Activated CD8-positive, alpha-beta memory T cell treated with anti-CD3 and anti-CD28 coated beads for 48 hours (primary cell): ENCODE measurements at places on chromosomes 5 and 9.

DNA sequence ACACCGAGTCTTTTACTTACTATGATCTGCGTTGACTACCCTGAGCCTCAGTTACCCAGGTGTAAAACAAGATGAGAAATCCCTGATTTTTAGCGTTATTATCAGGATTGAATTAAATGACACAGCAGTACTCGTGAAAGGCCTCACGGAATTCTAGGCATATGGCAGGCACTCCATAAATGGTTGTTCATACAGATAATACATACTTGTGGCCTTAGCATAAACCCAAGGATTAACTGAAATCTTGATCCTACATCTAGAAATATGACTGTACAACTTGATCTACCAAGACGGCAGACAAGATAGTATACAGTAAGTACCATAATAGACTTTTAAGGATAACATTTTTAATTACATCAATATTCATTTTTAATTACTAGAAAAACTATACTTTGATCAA lies 409.8 kb downstream of the BNC2 start:
- no peak for DNase-seq

- DNase-seq = no peak
Measured at GRCh38 chr5:41638685-41639084, 128.3 kb upstream of the PLCXD3 start.

DNA sequence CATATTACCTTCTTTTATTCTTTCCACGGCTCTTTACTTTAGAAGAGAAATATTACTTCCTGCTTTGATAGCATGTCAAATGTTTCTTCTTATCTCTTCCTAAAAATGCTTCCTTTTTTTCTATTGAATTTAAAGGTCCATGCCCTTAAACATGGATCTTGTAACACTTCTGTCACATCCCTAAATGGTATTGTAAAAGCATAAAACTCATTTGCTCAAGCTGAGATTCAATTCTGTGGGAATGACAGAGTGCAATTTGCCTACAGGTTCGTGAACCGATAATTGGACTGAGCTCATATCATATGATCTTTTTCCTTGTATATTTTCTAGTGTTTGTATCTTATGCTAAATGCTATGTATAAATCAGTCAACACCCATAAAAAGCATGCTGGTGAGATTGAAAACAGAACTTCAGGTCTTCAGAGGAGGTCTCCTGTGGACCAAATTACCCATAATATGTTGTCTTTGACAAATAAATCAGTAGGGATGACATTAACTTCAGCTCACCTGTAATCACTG lies 429.3 kb downstream of the TMEM232 start:
- DNase-seq = no peak

DNA sequence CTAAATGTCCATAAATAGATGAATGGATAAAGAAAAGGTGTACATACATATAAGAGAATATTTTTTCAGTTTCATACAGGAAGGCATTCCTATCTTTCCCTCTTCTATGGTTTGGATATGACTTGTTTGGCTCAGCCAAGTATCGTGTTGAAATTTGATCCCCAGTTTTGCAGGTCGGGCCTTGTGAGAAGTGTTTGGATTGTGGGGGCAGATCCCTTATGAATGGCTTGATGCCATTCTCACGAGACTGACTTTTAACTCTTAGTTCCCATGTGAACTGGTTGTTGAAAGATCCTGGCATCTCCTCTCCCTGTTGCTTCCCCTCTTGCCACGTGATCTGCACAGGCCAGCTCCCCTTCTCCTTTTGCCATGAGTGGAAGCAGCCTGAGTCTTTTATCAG lies 421.1 kb upstream of the FTMT start:
- DNase-seq = no peak

- DNase-seq = no peak
Measured at GRCh38 chr9:127163409-127163808, 41.0 kb upstream of the ANGPTL2 start.

DNA sequence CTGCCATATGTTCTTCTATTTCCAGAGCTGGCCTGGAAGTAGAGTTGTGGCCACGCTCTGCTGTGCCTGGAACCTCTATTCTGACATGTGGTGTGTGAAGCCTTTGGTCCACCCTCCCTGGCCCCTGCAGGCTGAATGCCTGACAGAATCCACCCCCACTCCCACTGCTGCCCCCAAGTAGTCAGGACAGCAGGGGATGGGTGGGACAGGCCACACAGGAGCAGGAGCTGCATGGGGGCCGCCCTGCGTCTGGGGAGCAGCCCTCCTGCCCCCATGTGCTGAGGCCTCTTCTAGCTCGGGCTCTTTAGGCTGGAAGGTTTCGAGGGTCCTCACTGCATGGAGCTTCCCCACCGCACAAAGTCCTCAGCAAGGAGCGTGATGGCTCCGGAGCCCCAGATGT lies 32.6 kb upstream of the IRX4 start:
- no peak for DNase-seq

DNA sequence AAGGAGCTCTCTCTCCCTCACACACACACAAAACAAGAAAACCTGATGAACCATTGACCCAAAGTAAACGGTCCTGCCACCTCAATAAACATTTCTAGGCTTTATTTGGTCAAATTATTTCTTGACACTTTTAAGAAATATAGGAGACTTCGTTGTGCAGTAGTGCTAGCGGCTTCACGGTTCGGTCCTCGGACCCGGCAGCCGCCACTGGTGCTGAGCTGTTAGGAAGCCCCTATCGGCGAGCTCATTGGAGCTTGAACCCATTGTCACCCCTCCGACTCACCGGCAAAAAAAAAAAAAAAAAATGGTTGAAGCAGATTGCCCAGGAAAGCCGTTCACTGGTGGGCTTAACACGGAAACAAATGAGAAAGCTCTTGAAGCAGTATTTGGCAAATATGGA lies 1695.6 kb upstream of the ACO1 start:
- no peak for DNase-seq

DNA sequence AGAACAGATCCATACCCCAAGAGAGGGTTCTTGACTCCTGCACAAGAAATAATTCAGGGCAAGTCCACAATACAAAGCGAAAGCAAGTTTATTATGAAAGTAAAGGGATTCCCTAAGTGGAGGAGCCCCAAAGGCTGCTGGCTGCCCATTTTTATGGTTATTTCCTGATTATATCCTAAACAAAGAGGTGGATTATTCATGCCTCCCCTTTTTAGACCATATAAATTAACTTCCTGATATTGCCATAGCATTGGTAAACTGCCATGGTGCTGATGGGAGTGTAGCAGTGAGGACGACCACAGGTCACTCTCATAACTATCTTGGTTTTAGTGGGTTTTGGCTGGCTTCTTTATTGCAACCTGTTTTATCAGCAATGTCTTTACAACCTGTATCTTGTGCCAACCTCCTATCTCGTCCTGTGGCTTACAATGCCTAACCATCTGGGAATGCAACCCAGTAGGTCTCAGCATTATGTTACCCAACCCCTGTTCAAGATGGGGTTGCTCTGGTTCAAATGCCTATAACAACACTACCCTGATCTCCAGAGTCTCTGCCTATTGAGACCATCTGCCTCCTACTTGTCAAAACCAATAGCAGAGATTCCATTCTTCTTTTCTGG lies 154.4 kb upstream of the GRAMD2B start:
- DNase-seq = no peak

DNA sequence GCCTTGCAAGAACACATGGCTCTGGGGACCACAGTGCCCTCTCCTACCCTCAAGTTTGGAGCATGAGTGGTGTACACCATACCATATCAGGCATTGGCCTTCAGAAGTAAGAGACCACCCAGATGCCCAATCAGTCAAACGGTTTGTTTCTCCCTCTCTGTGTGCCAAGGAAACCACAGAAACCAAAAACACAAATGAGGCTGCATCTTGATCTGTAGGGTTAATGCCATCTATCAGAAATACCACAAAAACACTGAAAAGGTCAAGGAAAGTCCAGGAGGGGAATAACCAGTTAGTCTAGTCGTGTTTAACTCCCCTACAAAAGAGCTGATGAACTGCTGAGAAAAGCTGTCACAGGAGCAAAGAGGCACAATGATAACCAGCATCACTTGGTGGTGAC lies 78.4 kb downstream of the INSYN2B start:
- no peak for DNase-seq

DNA sequence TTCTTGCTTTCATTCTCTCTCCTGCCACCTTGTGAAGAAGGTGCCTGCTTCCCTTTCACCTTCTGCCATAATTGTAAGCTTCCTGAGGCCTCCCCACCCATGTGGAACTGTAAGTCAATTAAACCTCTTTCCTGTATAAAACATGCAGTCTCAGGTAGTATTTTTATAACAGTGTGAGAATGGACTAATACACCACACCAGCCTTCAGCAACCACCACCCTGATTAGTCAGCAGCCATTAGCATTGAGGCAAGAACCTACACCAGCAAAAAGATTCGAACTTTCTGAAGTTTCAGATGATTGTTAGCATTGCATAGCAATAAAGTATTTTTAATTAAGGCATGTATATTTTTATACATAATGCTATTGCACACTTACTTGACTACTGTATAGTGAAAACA lies 980.2 kb downstream of the EFNA5 start:
- no peak for DNase-seq

GRCh38 chr9:127058011-127058644 lies 64.3 kb downstream of the ANGPTL2 start:
- no peak for DNase-seq

DNA sequence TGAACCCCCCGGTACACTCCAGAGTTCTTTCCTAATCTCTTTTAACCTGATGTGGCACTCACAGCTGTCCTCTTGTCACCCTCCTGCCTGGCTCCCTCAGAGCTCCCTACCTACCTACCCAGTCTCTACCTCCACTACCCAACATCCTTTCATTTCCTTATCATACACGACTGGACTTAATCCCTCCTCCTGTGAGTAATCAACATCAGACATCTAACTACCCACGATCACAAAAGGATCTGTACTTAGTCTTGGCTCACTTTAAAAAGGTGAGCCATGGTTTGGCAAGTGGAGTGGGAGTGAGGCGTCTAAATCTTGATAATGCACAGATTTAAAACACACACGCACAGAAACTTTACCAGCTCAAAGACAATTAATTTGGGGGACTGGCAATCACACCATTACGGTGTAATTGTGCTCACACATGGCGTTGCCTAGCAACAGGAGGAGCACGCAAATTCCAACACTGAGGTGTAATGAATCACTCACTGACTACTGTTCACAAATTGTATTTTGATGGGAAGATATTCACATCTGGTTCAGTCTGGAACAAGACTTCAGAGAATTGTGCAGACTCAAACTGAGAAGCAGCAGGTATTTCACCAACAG lies 235.9 kb downstream of the EPB41L4A start:
- no peak for DNase-seq

DNA sequence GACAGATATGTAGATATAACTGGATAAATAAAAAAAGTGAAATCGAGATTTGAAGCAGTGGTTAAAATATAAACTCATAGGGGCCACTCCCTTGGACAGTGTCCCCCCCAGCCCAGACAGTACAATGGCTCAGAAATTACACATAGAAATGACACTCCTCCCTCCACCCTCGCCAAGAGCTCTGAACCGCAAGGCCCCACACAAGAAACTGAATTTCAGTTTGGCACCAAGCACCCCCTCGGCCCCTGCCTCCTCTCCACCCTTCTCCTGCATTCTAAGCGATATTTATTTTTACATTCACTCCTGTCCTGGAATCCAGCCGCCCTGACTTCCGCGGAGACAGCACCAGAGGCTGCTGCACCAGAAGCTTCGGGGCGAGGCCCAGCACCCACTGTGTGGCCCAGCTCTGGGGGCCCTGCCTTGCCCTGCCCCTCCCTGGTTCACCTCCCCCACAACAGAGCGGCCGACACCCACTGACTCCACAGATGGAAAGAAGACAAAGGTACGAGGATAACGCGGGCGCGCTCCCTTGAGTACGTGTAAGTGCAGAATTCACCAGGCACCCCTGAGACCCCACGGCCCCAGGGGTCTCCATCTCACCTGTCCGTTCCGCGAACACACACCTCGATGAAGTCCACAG lies 11.0 kb downstream of the STC2 start:
- DNase-seq = no peak

GRCh38 chr5:172701291-172701656 lies 60.2 kb downstream of the NEURL1B start:
- DNase-seq = no peak

GRCh38 chr9:117707561-117707960 lies 3.4 kb downstream of the TLR4 start:
- DNase-seq = no peak

GRCh38 chr5:58800356-58800755 lies 217.5 kb downstream of the RAB3C start:
- no peak for DNase-seq

DNA sequence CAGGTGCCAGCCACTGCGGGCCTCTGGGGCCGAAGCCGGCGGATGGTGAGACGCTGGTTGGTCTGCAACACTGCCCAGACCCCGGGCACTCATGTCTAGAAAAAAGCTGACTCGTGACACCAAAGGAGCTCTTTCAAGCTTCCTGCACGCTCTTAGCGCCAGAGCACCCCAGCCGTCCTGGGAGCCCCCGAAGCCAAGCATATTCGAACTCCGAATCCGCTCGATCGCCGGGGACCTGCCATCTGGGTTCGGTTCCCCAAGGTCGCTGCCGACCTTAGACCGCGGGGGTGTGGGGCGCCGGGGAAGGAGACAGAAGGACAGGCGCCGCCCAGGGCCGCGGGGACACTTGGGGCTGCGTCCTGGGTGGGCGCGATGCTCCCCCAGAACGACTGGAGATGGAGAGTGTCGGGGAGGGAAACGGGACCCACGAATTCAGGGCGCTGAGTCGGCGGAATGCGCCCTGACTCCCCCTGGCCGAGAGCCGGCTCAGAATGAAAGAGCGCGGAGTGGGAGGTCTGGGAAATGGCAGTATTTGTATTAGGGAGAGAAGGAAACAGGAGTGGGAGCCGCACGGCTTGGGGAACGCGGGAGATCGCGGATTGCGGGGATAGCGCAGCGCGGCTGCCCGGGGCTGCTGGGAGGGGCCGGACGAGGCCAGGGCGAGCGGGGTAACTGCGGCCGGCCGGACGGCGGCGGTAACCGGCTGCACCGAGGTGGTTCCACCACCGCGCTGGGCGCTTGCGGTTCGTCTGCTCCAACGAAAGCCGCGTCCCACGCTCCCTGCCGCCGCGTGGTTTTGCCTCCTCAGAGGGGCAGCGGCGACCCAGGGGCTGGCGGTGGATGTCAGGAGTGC lies 20.1 kb upstream of the MARCHF6 start:
- DNase-seq = no peak

DNA sequence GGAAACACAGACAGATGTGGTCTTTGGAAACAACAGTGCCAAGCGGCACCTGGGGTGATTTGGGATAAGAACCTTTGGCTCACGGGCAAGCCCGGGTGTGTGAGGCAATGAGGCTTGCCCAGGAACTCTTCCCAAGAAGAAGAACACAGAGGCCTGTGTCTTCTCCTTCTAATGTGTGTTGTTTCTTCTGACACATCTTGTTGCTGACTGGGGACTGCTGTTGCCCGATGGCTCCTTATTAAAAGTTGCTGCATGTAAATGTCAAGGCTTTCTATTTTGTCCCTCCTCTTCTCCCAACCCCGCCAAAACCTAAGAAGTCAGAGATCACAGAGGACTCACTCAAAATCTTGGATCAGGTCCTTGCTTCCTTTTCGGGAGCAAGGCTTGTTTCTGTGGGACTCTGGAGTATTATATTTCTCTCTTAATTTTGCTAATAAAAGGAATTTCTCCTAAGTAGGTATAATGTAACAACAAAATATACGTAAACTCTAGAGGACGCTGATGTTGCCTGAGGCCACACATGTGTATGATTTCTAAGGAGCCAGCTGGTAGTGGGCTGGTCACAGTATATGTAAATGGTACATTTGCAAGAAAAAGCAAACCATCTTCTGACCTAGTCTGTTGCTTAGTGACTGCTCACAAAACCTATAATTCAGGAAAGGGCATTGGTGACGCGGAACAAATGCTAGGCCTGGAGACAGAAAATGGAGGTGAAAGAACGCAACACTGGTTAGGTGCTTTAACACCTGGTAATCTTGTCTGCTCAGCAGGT lies 232.5 kb downstream of the GADD45G start:
- DNase-seq = no peak
